ENCODE measurements at places on chromosomes 13 and 19.
A peak's percentile ranks its signal among the peaks of the same experiment; 100 is the strongest.

- DNase-seq: no peak
Measured at GRCh38 chr13:76936763-76937162, 11.5 kb upstream of the ACOD1 start.

- no peak for DNase-seq
Measured at GRCh38 chr13:48249018-48249417, 16.0 kb downstream of the ITM2B start.

DNA sequence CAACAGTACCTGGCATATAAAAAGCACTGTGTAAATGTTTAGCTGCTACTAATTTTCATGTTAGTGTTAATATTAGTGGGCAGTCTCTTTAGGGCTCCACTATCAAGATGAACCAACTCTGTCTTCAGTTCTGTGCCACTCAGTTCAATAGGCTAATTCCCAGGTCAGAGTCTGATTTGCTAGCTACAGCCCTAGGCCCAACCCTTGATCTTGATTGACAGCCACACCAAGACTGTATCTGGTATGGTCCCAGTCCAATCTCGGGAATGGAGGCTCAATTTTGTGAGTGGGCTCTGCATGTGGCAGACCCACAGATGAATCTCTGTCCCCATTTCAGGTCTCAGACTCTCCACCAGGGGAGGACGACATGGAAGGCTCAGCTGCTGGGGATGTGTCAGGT, 46.1 kb downstream of the MAP4K1 start:
- DNase-seq: no peak

DNA sequence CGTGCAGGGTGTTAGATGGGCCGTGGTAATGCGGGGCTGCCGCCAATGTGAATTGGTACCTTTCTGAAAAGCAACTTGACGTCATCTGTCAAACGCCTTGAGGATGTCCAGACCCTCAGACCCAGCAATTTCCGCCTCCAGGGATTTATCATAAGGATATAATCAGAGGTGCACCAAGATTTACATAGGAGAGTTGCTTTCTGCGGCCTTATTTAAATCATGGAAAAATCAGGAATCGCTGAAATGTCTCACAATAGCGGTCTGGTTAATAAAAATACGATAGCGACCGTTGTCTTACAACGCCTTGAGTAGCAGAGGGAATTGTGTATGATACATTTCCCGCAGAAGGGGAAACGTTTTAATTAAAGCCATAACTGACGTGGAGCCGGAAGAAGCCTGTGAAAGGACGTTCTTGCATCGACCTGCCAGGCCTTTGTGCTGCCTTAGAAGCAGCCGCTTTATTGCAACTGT, 32.3 kb upstream of the NDUFS7 start:
- DNase-seq: no peak

- no peak for DNase-seq
Measured at GRCh38 chr19:33690378-33691029, 68.8 kb downstream of the CHST8 start.

DNA sequence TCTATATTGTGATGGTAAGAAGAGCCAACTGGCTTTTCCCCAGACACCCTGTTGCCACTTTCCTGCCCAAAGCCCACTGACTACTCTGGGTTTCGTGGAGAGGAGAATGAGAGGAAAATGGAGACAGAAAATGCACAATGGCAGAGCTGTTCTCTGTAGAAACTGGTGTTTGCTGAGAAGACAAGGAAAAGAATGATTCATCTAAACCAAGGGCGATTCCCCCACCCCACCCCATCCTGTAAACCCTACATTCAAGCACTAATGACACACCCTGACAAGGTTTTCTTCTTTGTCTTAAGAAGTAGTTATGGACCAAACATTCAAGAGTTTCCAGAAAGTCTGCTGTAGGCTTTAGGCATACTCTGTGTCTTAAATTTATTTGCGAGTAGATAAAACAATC, 68.8 kb downstream of the DOCK9 start:
- no peak for DNase-seq

DNA sequence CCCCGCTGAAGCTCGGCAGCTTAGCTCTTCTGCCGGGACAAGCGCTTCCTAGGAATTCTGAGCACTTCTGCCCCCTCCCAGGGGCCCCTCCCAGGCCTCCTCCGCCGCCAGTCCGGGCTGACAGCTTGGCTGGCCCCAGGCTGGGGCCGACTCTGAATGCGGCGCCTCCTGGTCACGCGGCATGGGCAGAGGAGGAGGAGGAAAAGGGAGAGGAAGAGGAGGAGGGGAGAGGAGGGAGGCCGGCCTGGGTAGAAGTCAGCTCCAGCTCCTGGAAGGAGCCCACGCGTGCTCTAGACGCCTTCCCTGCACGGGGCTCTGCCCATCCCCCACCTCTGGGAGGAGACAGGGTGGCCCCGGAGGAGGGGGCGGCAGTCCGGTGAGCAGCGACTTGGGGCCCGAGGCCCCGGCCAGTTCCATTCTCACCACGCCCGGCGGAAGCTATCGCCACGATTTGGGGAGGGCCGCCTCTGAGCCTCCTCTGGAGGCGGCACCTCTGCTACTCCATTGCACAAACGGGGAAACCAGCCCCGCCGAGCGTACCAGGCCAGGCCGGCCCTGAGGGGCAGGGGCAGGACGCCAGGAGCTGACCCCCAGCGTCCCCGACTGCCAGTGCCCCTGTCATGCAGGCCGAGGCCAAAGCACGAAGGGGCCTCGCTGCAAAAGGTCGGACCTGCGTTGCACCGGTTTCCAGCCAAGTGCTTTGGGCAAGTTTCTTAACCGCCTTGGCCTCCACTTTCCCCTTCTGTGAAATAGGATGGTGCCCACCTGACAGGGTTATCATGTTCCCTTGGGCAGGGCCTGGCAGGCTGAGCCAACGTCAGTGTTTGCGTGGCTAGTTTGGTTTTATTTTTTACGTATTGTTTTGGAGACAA, 31.6 kb downstream of the CCNE1 start:
- peak; percentile 49 for DNase-seq

DNA sequence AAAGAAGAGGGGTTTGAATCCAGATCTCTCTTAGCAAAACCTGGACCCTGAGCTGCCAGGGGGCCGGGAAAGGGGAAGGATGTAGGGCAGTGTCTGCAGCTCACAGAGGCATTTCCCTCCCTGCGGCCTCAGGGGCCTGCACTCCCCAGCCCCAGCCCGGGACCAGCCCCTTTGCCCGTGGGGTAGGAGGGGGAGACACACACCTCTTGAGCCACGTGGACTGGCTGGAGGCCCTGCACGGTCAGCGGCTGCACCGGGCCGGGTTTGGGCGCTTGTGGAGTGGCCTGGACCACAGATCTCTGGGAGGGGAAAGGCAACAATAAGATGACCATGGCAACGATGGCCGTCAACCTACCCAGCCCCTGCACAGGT, 26.9 kb downstream of the RFX1 start:
- DNase-seq: no peak

DNA sequence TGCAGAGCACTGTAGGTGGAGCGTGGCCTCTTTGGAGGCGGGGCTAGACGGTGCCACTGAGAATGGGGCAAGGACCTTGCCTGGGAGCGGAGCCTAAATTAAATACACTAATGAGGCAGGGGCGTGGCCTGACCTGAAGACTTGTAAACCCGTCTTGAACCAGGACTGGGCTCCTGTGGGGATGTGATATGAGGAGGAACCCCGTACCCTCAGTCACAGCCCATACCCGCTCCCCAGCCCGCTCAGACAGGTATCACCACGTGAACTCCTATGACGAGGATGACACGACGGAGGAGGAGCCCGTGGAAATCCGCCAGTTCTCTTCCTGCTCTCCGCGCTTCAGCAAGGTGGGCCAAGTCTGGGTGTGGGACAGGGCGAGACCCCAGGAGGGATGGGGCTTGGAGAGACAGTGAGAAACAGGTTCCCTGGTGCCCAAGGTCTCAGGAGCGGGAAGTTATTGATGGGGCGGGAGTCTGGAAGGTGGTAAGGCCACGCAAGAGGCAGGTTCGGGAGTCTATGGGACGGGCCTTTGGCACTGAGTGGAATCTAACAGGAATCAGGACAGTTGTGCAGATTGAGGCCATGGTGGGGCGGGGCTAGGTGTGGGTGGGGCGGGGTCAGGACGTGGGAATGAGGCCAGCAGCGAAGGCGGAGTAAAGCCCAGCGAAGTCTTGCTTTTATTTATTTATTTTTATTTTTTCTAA, 14.7 kb downstream of the DNASE2 start:
- no peak for DNase-seq

GRCh38 chr13:97702614-97703013, 250.9 kb upstream of the IPO5 start:
- DNase-seq: no peak

DNA sequence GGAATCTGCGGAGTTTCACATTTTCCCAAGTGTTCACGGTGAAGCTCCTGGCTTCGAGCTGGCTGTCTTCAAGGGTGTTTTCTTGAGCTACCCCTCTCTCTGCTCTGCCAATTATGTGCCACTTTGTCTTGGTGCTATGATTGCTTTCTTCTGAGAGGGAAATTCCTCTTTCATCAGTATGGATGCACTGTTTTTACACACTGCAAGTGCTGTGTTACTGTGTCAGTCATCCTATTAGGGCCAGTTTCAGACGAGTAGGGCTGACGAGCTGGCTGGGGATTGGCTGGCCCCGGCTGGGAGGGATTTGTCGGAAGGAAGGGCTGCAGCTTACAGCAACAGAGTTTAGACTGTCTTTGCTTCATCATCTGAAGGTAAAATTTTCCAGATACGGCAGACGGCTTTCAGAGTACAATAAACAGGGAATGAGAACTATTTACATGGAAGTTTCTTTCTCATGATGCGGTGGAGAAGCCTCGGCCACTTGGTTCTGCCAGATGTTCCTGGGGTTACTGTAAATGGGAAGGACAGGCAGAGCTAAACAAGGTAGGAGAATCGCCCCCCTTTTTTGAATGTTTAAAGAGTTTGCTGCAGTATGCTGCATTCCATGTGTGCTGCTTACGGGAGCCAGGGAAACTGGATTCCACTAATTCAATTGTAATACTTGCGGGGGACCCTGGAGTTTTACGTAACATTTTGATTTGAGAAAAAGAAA, at the start of gene MBNL2:
Gene MBNL2 (plus strand): TSS at position 345 of the 712 bp plus-strand sequence. CDS start 53,903 bp downstream, outside the sequence.
- peak; percentile 96 for DNase-seq

All from colonic mucosa (tissue), 4 donors.